Stimulated activated naive CD4-positive, alpha-beta T cell (primary cell): ENCODE measurements at places on chromosomes 11 and 22.

DNA sequence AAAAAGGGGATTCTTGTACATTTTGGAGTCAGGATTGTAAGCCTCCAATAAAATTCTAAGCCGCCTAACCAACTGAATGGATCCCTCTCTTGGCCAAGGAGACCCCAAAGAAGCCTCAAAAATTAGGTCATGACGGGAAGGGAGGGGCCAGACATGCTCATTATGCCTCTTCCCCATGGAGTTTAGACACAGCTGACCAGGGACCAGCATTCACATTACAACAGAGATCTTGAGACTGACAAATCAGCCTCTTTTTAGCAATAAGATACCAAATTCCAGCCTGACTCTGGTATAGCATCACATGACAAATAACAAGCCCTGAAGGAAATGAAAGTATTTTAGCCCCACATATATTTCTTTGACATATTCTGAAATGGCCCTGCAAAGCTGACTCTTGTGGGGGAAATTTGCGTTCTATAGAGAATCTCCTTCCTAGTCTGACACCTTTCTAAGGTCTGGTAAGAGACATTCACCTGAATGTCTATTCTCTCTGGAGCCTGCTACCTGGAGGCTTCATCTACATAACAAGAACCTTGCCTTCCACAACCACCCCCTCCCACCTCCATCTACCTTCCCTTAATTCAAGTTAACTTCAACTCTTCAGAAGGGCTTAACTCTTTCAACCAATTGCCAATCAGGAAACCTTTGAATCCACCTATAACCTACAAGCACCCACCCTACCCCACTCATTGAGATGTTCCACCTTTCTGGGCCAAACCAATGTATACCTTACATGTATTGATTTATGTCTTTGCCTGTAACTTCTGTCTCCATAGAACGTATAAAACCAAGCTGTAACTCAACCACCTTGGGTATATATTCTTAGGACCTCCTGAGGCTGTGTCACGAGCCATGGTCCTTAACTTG, 10.3 kb downstream of the GAL start:
- DNase-seq: no peak

- no peak for DNase-seq
Measured at GRCh38 chr11:34633990-34634693, 13.2 kb downstream of the EHF start.

DNA sequence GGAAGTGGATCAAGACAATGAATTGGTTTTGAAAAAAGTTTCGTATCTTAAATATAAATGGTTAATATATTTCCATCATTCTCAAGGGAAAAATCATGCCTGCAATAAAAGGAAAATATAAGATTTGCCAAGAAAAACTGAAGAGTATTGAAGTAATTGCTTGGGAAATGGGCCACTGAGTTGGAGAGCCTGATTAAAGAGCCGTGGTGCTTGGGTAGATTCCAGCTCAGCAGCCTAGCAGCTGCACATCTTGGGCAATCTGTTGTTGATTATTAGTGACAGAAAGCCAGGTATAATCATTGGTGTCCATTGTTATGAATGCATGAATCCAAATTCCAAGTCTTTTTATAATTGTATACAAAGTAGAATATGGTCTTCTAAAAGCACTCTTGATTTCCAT, 800.9 kb upstream of the CHORDC1 start:
- no peak for DNase-seq

DNA sequence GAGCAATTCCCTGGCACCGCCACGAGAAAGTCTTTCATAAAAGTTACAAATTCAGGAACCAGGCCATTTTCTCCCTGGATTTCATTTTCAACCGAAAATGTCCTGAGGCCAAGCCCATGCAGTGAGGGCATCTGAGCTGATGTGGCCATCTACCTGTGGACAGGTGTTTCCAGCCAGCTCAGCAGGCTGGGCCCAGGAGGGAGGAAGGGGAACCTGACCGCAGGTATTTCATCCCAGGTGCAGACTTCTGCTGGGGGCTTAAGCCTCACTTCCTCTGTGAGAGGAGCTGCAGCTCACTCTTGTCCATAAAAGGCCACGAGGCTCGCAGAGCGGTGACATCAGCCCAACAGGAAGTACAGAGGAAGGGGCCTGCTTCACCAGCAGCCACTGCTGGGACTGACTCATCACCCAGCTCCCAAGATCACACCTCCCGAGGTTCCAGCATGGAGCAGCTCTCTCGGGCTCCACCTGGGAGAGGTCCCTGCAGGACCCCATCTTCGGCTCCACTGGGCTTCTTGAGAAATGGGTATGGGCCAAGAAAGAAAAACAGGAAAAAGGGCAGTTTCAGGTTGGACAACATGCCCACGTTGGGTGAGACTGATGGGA, 56.4 kb downstream of the MYH9 start:
- DNase-seq: peak; percentile 59

DNA sequence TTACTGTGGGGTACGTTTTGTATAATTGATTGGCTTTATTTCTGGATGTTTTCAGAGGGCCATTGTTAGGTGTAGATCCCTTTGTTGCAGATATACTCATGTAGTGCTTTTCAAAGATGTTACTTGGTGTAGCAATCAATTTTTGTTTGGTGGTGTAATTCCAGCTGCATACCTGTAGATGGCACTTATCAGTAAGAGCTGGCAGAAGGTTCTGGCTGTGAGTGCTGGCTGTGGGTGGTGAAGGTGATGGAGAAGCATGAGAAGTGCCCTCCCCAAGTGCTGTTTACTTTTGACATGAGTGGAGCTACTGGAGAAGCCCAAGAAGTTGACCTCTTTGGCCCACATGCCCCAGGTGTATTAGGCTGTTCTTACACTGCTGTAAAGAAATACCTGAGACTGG, 1074.9 kb downstream of the FAM181B start:
- DNase-seq: no peak

DNA sequence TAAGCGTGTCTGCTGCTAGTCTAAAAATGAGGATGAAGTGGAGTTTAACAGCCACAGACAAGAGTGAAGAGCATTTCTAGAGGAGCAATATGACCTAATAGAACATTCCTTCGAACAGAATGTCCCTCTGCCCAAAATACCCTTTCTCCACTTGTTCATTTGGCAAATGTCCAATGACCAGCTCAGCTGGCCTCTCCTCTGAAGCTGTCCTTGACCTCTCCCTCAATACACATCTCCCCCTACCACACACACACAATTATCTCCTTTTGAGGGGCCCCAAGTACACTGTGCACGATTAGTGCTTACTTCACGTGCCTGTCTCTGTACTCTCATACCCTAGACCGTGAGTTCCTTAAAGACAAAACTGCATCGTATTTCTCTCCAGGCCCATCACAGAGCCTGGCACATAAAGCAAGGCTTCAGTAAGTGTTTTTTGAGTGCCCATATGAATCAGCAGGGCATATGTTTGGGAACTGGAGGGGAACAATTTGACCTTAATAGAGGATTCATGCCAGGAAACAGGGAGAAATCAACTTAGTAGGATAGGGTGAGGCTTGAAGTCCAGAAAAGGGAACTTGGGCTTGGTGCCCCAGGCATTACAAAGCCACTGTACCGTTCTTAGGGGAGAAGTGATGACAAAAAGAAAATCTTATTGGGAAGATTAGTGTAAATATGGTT, 18.1 kb upstream of the NCAM1 start:
- DNase-seq: no peak

DNA sequence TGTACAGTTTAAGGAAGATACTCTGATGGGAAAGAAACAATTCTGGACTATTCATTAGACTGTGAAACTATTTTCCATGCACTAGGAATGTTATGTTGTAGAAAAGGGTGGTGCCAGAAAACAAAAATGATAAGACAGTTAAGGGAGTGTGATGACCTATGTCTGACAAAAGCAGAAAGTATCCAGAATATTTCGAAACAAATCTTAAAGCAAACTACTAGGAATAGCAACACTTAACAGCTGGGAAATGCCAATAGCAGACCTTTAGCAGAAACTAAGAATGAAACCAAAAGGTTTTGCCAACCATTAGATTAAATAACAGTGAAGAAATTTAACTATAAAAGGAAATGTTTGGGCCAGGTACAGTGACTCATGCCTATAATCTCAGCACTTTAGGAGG, 3.3 kb upstream of the ARHGAP20 start:
- no peak for DNase-seq

GRCh38 chr11:100825626-100826025, 138.5 kb downstream of the ARHGAP42 start:
- DNase-seq: no peak

DNA sequence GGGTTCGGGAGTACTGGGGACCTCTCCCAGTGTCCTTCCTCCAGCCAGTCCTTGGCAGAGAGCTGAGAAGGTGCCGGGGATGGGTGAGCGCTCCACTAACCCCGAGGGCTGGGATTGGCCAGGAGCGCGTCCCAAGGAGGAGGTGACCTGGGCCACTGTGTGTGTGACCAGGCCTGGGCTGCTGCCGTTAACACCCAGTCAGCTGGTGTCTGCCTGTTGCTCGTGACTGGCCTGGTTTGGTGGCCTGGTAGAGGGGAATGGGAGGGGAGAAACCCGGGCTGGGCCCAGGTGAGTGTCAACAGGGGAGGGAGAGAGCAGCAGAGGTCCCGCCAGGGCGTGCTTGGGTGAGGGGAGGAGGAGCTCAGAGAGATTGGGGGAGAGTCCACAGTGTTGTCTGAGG, 29.9 kb upstream of the GRAMD4 start:
- no peak for DNase-seq

DNA sequence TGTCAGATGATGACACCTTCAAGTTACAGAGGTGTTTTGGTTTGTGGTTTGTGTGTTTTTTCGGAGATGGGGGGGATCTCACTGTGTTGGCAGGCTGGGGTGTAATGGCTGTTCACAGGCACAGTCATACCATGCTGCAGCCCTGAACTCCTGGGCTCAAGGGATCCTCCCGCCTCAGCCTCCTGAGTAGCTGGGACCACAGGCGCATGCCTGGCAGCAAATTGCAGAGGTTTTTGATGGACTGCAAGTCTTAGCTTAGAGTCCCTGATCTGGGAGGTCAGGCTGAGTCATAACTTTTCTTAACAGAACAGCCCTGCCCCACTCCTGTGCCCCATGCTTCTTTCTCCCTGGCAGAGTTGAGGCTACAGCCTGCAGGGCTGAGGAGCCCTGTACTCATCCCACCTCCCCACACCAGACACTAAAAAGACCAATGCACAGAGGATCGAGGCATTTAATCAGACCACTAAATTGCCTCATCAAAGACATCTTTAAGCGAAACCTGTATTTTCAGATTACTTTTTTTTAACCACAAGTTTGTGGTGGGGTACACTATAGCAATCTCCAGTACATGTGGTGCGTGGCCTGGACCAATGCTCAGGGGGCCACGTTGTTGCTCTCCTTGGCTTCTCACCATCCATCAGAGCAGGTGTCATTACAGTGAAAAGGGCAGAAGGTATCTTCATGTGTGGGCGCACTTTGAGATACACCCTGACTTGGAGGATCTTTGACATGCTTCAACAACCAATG, 17.1 kb upstream of the ADORA2A start:
- DNase-seq: no peak
